ENCODE measurements at places on chromosomes 4 and X.

GRCh38 chrX:11757719-11758399 lies at the start of gene MSL3:
Gene MSL3 (plus strand): TSS chrX:11758237. CDS start chrX:11758264, 27 bp downstream.
- DNase-seq: peak; percentile 50

GRCh38 chr4:112523764-112524505 lies 8.0 kb upstream of the NEUROG2 start:
- peak; percentile 61 for DNase-seq

GRCh38 chr4:183348706-183349659 lies 26.8 kb upstream of the CLDN24 start:
- no peak for DNase-seq

GRCh38 chrX:48971249-48972219 lies at the start of gene KCND1:
Gene KCND1 (minus strand): TSS chrX:48971844. CDS start chrX:48970271, 1,573 bp downstream.
- DNase-seq: no peak

GRCh38 chrX:17409566-17410290 lies 34.7 kb downstream of the NHS start:
- no peak for DNase-seq

DNA sequence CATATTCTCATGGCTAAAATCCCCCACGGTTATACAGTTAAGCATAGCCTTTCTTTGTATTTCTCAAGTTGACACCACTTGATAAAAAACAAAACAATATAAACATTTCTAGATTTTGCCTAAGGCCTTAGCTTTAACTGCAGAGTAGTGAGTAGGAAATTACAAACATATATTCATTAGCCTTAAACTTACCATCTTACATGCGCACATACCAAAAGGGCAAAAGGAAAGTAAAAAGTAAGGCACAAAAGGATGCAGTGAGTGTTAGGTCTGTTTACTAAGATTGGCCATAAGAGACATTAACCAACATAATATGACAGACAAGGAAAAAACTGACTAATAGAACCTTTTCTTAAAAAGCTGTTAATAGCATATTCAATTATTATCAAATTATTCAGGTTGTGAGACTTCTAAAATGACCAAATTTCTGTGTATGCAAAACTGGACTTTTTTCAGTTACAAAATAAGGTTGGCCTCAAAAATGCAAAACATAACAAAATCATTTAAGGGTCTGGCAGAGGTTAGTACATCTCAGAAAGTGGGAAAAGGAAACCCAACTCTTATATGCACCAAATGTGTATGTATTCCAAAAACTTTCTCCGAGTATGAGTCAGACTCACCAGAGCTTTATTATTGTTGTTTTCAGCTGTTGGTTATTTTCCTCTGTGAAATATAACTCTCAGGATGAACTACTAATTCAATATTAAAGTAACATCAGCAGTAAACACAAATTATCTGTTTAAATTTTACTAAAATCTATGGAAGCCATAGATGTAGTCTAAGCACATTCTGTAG lies 39.9 kb downstream of the SEPSECS start:
- DNase-seq: no peak

DNA sequence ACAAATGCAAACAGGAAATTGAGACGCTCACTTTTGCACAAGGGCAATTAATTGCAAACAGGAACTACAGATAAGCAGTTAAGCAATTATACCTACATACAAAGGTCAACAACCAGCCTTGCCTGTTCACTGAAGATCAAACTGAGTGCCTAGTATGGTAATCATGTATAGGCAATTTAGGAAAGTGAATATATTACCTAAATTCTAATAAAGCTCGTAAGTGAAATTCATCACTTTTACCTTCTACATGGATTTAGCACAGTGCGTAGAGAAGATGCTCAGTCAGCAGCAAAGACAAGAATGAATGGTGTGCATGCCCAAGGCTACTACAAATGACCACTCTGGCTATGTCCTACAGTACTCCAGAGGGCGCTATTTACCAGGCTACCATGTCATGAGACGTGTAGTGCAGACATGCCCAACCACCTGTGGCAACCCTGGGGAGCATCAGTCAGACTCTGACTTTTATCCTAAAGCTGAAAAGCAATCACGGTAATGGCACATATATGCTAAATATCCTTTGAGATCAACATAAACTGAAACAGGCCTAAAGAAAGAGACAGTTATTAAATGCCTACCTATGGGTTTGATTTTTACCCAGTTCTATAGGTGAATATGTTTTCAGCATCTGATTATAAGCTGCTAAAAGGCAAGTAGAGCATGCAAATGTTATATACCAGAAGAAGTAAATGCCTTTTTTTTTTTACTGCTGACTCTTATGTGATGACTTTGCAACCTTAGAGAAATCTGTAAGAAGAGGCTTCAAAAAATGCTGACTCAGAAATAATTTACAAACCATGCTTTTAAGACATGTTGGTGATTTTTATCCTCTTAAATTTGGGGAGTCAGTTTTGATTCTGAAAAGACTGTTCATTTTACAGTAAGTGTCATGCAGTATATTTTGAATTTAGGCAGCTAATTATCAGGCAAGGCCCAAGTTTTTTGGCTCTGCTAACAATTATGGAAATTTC lies 178.0 kb downstream of the PPP3CA start:
- peak; percentile 9 for DNase-seq

DNA sequence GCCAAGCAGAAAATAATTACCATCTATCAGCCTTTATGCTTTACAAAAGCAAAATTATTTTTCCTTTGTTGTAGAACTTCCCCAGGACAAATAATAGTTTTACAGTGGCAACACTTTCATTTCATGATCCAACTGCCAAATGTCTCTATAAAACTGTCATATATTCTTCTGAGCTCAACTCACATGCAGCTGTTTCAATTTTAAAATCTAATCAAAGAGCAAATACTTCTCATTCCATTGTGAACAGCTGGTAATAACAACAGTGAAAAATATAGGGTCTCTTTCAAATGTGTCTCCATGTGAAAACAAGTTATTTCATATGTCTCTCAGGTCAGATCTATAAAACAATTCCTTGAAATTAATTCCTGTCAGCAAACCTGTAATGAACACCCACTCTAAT lies 270.6 kb upstream of the SLC7A11 start:
- no peak for DNase-seq

GRCh38 chr4:186685767-186686183 lies 37.9 kb downstream of the FAT1 start:
- no peak for DNase-seq

DNA sequence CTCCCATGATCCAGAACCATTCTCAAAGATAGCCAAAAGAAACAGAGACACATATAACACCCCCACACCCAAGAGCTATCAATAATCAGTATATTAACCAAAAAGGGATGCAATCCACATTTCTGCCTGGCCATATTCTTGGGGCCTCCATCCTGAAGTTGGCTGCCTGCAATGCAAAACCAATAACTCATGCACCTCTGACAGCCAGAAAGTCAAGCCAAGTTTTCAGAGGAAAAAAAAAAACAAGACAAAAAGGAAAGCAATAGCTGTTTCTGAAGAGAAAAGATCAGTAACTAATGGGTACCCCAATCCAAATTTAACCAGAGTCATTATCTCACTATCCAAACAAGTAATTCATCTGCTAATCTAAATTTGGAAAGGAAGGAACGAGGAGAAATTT lies 7.3 kb upstream of the PRDM5 start:
- DNase-seq: no peak

DNA sequence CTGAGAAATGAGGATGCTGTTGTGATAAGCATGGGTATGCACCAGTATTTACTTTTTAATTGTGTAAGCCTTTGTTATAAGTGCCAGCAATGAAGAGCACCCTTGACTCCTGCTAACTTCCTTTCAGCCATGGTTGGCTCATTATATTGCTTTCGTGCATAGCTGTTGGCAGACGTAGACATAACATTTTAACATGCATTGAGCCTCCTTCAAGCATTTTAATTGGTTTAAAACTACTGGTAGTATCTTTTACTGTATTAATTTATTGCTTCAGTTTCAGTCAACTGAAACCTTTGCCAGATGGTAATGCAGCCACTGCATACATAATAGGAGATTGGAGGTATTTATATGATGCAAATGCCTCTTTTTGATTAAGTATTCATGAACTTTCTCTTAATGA lies 1285.4 kb downstream of the PCDH18 start:
- DNase-seq: no peak

DNA sequence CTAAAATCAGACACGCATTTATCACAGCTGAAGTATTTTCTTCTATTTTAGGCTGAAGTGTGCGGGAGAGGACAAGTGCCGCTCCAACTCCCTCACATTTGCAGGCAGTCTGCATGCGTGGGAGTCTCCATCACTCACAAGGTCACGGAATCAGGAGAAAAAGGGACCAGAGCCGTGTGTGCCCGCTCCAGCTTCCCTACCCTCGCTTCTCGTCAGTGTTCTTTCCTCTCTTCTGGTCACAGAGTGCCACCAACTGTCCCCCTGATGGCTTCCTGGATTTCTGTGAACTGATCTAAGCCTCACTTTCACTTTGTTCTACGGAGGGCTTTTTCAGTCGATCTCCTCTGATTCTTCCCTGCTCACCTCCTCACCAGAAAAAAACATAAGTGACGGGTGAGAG lies 407.4 kb upstream of the AADAT start:
- DNase-seq: no peak

- no peak for DNase-seq
These were observed 138.4 kb downstream of the CBR4 start for GRCh38 chr4:168871632-168872031.

- no peak for DNase-seq
These were observed 34.5 kb downstream of the PALLD start for GRCh38 chr4:168531305-168531704.

DNA sequence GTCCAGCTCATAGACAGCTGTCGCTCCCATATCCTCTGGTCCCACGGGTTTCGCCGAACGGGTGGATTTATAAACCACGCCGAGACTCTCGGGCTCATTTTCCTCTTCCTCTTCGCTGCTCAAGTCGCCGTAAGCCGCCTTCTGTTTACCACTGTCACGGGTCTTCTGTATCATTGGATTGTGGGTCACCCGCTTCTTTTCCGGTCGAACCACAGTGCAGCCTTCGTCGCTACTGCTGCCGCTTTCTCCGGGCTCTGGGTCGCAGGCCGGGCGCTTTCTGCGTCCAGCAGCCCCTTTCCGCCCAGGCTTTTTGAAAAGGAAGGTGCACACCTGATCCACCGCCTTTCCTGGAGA lies 311 bp downstream of the RNF113A start:
- no peak for DNase-seq

DNA sequence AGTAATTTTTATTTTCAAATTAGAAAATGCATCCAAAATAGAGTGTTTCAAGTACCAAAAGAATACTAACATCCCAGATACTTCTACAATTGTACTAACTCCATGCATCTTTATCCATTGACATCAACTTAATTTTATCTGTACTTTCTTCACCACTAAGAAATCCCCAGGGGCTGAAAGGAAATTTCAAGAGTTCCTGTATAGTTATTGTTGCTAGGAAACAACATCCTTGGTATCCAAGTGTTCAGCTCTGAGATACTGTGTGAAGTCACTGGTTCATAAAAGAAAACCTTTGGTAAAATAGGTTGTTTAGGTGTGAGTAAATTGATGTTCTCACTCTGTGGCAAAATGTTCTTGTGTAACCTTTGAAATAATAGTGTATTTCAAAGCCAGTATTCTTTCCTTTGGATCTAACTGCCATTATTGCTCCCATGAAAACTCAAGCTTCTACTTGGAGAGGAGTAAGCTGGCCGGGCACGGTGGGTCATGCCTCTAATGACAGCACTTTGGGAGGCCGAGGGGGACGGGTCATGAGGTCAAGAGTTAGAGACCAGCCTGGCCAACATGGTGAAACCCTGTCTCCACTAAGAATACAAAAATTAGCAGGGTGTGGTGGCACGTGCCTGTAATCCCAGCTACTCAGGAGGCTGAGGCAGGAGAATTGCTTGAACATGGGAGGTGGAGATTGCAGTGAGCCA lies 72.9 kb downstream of the COMMD8 start:
- DNase-seq: no peak

DNA sequence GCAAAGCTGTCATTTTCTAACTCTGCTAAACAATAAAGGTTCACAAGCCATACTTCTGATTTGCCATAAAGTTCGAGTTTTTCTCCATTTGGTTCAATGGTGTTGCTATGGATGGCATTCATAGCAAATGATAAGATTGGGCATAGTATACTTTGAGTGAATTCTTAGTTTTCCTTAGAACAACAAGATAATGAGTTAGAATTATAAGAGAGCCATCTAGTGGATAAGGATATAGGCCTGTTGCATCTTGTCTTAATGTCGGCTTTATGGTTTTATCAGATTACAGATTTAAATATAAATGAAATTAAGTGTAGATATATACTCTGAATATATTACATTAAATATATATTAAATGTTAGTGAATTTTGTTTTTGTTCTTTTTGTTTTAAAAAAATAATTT lies 644.6 kb downstream of the IL1RAPL1 start:
- no peak for DNase-seq

GRCh38 chr4:16055873-16056272 lies 27.9 kb downstream of the PROM1 start:
- no peak for DNase-seq

- DNase-seq: no peak
These were observed 73.1 kb downstream of the PACRGL start for GRCh38 chr4:20773144-20773997.

DNA sequence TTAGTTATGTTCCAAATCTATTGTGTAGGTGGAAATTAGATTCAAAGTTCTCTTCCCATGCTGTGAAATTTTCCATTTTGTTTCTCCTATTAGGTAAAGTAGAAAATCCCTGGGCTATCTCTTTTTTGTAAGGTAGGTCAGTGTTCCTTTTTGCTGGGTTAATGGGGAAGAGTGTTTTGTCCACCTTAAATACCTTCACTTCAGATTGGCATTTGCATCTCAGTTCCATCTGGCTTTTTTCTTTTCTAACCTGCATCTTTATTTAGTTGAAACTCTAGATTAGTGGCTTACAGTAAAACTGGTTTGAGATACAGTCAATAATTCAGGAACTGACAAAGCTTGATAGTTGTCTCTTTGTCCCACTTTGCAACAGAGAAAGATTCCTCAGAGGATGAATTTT lies 1115.8 kb downstream of the PDHA2 start:
- DNase-seq: no peak

GRCh38 chrX:44675362-44676024 lies 132.8 kb upstream of the FUNDC1 start:
- DNase-seq: no peak

GRCh38 chr4:185110375-185110823 lies 32.7 kb upstream of the SLC25A4 start:
- no peak for DNase-seq

DNA sequence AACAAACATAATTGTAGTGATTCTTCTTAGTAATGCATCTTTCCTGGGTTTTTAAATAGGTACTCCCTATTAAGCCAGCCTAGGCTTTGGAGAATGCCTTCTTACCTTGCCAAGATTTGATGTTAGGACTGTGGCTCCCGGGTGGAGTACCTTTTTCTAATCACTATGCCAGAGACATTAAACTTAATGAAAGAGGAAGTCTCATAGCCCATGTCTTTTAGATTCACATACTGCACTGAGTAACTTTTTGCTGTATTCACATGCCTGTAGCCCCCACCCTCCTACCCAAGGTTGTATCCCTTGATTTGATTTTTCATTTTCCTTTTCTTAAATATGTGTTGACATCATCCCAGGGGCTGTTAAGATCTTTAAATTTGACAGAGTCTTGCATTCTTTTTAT lies 104.2 kb upstream of the TLR2 start:
- DNase-seq: no peak

- no peak for DNase-seq
These were observed 163.3 kb upstream of the USP38 start for GRCh38 chr4:143021384-143021783.
